ENCODE measurements at places on chromosomes 5 and 9. TPM values are rescaled to one million over a fixed set of nuclear protein-coding genes. Genes with fewer than 3 reads are reported as not detected.

Gene TMEM252
- total RNA-seq: not detected

Gene PCDHA7
- total RNA-seq: 8.1 TPM

Gene FGF10
- 1.7 TPM for total RNA-seq

Gene PRR16
- total RNA-seq: 1.2 TPM

Gene MLANA
- total RNA-seq: not detected

Gene LPAR1
- 13.0 TPM for total RNA-seq

Gene GPR150
- 0.25 TPM for total RNA-seq

Gene PROB1
- total RNA-seq: 0.49 TPM

Gene CD274
- total RNA-seq: 0.49 TPM

Gene IFNE
- total RNA-seq: not detected

Gene LECT2
- not detected for total RNA-seq

All from temporal lobe (tissue), 4 donors.